Amniotic epithelial cell (primary cell): ENCODE measurements at places on chromosomes 6 and 20.

GRCh38 chr6:5995949-5996713 lies 10.6 kb downstream of the NRN1 start:
- DNase-seq, result peak; percentile 41

- no peak for DNase-seq
These were observed 16.7 kb upstream of the LMBRD1 start for GRCh38 chr6:69813508-69813907.

DNA sequence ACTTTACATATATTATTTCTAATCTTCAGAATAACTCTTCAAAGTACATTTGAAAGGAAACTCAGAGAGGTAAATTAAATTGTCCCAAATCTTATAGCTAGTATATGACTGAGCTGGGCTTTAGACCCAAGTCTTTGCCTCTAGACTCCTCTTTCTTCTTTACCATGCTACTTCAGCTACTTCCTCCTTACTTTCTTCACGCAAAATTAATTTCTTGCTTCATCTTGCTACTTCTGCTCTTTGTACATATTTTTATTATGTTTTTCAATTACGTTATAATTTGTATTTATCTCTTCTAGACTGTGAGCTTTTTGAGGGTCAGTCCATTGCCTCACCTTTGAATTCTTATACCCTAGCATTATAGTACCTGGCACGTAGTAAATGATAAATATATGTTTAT lies 5.3 kb downstream of the TMEM170B start:
- no peak for DNase-seq

DNA sequence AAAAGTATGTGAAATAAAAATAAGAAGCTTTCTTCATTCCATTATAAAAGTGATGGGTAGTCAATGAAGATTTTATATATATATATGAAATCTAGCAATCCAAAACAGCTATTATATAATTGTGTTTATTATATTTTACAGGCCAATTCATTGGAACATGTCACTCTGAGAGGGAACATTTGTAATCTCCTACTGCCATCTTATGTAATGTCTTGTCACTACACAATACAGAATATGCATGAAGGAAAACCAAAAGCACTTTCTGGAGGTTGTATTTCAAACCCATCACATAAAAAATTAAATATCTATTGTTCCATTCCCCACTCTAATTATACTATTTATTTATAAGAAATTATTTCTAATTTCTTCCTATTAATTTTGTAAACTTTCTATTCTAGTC lies 31.5 kb upstream of the IRAK1BP1 start:
- DNase-seq, result peak; percentile 8

- DNase-seq, result no peak
These were observed 6.8 kb downstream of the GUCA1A start for GRCh38 chr6:42179945-42180313.

- no peak for DNase-seq
These were observed 168.6 kb downstream of the KIF16B start for GRCh38 chr20:16404640-16405039.

- no peak for DNase-seq
These were observed 1.8 kb upstream of the CEP43 start for GRCh38 chr6:166997348-166997747.

GRCh38 chr6:165645919-165646318 lies 17.1 kb downstream of the PDE10A start:
- no peak for DNase-seq

DNA sequence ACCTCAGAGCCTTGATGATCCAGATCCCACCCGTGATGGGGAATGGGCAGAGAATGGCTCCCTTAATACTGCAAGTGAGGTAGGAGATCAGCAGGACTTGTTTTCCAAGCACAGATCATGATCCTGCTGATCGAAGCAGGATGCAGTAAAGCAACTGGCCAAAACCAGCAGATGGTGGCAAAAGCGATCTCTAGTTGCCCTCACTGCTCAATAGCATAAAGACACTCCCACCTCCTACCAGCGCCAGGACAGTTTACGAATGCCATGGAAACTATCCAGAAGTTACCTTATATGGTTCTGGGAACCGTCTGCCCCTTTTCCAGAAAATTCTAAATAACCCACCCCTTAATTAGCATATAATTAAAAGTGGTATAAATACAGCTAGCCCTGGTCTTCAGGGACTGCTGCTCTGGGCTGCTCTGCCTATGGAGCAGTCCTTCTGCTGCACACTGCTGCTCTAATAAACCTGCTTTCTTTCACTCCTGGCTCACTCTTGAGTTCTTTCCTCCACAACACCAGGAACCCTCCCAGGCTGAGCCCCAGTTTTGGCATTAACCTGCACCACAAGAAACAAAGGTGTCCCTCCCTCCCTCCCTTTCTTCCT lies 415.8 kb downstream of the PREX1 start:
- no peak for DNase-seq

DNA sequence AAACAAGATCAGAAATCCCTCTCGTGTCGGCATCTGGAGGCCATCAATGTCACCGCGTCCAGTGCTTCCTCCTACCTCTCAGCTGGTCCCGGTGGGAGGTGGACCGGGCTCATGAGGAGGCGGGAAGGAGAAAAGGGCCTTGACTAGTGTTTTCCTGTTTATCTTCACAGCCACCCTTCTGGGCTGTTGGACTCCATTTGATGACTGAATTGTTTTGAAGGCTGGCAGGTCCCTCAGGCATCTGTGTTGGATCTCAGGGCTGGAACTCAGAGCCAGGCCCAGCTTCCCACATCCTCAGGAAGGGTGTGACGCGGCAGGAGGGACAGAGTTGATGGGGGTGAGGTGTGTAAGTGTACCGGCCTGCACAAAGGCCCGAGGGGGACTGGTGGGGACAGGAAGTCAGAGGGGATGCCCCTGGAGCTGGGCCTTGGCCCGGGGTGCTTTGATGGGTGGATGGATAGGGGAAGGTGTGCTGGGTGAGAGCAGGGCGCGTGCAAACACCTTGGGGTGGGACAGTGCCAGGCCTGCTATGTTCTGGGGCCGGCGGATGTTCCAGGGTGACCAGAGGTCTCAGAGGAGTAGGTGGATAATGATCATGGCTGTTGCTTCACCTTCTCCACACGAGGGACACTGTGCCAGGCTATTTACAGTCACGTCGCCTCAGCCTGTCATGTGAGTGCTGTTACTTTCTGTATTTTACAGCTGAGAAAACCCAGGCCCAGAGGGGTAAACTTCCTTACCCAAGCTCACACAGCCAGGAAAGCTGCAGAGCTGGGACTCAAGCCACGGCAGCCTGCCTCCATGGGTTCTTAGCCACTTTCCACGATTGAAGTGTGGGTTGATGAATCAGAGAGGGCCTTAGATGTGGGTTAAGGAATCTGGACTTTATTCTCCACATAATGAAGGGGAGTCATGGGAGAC lies 17.9 kb upstream of the CHMP4B start:
- peak; percentile 66 for DNase-seq

DNA sequence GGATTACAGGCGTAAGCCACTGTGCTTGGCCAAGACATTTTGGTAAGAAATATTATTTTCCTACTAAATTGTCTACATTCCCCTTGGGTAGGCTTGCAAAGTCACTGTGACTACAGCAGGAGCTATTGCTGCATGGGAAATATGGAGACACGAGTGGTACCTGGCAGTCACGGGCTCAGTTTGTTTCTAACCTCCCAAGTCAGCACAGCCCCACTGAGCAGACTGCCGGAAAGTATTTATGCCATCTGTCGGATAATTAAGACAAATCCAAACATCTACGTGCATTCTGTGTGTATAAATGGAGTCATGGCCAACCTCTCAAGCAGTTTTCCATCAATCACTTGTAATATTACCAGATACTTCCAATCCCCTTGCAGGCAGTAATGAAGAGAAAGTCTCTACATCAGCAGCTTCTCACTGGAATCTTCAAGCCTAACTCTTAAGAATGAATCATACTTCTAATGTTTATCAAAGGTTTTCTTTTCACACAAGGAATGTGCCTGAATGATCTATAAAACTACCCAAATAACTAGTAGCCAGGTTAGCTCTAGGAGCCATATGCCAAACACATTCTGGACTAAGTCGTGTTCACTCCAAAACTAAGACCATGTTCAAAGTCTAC lies 20.1 kb downstream of the PSMB1 start:
- DNase-seq, result no peak

DNA sequence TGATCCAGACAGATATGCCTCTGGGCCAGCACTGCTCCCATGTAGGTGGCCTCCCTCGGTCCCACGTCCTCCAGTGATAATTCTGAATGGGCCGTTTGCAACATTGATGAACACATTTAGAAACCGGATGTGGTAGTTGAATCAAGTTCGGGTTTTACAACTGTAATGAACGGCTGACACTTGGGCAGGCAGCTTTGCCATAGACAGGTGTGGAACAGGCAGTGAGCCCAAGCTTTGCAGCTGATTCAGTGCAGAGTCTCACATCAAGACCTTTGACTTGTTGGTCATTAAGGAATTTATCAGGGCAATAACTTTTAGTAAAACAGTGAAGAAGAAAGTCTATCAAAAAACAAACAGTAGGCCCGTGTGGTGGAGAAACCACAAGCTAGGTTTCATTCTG lies 466.6 kb upstream of the AGPAT4 start:
- no peak for DNase-seq

GRCh38 chr6:122014961-122015360 lies 384.5 kb upstream of the HSF2 start:
- peak; percentile 99 for DNase-seq

DNA sequence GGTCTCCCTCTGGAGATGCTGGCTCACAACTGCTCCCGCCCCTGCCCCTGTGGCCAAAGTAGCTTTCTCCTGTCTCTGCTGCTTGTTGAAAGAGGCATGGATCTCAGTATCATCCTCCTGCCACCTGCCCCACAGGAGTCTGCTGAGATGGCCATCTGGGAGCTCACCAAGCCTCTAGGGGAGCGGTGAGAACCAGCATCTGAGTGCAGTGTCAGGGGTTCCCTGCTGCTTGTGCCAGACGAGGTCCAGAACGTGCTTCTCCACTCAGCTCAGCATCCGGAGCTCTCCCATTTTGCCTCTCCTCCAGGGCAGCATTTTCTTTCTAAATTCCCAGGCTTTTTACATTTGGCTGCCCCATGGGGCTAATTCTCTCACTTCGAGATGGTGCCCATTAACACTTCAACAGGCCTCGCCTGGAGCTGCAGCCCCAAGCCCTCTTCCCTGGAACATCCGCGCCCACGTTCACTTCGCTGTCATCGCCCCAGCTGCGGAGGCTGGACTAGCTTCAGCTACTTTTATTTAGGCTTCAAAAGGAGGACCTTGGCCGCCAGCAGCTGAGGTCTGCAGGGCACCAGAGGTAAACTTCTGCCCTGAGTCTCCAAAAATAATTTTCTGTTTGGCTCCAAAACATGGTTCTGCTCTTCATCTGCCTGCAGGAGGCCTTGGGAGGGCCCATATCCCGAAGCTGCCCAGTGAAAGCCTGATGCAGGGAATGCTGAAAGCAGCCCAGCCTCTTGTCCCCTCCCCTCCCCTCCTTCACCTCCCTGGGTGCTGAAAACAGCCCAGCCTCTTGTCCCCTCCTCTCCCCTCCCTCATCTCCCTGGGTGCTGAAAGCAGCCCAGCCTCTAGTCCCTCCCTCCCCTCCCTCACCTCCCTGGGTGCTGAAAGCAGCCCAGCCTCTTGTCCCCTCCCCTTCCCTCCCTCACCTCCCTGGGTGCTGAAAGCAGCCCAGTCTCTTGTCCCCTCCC lies 25.2 kb upstream of the MLN start:
- DNase-seq, result peak; percentile 27

DNA sequence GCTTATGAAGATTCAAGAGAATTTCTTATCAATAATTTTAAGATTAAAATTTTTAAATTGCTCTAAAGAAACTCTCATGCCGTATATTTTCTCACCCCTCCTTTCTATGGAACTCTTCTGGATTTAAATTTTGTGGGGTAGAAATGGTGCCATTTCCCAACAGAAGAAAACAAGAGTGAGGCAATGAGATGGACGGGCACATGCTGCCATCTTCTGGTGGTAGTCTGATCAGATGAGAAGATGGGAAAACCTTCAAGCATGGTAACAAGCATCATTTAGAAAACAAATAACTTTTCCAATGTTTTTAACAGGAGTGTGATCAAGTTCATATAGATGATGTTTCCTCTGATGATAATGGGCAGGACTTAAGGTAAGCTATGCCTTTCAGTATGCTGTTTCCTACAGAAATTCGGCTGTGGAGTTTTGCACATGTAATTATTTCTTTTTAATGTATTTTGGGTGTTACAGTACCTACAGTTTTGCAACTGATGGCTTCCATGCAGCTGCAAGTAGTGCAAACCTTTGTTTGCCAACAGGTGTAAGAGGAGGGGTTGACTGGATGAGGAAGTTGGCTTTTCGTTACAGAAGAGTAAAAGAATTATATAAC lies 271.4 kb downstream of the EYA4 start:
- peak; percentile 49 for DNase-seq

- DNase-seq, result no peak
These were observed 107.3 kb downstream of the COL21A1 start for GRCh38 chr6:56140090-56140489.

- DNase-seq, result peak; percentile 81
These were observed 106.9 kb downstream of the JPH2 start for GRCh38 chr20:44080064-44080463.

DNA sequence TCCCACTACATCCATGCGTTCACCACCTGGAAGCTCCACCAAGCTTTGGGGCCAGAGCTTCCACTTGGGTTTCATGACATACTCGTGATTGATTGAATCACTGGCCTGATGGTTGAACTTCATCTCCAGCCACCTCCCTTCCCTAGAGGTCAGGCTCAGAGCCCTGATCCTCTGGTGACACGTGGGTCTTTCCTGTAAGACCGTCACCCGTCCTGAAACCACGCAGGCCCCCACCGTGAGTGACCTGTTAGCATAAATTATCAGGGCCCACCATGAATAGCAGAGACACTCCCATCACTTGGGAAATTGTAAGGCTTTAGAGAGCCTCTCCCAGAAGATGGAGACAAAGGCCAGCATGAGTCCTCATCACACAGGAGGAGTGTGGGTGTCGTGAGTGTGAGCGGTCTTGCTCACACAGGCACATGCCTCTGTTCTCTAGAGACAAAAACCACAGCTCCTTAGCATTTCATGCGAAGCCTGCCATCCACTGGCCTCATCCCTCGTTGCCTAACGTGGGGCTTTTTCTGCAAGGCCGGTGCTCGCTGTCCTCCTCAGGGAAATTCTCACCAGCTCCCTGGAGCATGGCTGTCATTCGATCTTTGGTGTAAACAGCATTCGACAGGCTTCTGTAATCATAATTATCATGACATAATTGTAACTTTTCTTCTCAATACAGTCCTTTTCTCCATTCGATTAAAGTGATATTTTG lies 65.1 kb upstream of the DUSP22 start:
- DNase-seq, result no peak

GRCh38 chr6:101386982-101387381 lies 6.5 kb upstream of the GRIK2 start:
- DNase-seq, result peak; percentile 28

GRCh38 chr6:19697744-19698290 lies 139.4 kb upstream of the ID4 start:
- peak; percentile 97 for DNase-seq

DNA sequence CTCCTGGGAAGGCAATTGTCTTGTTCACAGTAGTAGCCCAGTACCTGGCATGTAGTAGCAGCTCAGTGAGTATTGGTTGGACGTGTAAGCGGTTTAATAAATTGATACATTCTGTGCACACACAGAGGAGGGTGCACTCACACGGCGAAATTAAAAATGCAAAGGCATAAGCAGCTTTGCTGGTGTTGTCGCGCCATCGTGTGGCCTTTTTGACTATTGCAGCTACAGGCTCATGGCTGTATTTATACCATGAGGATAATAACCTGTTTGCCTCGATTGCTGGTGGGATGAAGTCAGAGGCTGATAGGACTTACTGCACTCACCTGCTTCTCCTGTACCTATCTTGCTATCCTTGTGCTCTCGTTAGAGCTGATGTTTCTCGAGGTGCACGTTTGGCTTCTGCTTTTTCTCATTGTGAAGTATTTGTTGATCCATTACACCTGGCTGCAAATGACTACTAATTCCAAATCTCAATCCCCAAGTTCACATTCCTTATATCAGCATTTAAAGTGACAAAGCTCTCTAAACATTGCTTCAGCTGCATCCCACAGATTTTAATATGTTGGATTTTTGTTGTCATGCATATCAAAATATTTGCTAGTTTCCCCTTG lies 61.5 kb downstream of the TBXT start:
- DNase-seq, result peak; percentile 58
